ENCODE measurements at places on chromosomes 4 and X.

- DNase-seq = no peak
These were observed 93.8 kb upstream of the ANXA3 start for GRCh38 chr4:78457751-78458150.

DNA sequence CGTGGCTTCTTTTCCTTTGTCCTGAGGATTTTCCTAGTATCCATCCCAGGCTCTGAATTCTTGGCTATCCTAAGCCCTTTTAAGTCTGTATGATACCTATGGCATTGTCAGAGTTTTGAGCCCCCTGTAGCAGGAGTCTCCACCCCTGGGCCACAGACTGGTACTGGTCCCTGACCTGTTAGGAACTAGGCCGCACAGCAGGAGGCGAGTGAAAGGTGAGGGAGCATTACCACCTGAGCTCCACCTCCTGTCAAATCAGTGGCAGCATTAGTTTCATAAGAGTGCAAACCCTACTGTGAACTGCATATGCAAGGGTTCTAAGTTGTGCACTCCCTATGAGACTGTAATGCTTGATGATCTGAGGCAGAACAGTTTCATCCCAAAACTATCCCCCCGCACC is 216.1 kb downstream of the RAPGEF2 start:
- DNase-seq = no peak

DNA sequence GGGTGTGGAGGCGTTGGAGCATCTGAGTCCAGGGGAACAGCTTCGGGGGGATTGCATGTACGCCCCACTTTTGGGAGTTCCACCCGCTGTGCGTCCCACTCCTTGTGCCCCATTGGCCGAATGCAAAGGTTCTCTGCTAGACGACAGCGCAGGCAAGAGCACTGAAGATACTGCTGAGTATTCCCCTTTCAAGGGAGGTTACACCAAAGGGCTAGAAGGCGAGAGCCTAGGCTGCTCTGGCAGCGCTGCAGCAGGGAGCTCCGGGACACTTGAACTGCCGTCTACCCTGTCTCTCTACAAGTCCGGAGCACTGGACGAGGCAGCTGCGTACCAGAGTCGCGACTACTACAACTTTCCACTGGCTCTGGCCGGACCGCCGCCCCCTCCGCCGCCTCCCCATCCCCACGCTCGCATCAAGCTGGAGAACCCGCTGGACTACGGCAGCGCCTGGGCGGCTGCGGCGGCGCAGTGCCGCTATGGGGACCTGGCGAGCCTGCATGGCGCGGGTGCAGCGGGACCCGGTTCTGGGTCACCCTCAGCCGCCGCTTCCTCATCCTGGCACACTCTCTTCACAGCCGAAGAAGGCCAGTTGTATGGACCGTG is 2.2 kb downstream of the AR start:
- no peak for DNase-seq

DNA sequence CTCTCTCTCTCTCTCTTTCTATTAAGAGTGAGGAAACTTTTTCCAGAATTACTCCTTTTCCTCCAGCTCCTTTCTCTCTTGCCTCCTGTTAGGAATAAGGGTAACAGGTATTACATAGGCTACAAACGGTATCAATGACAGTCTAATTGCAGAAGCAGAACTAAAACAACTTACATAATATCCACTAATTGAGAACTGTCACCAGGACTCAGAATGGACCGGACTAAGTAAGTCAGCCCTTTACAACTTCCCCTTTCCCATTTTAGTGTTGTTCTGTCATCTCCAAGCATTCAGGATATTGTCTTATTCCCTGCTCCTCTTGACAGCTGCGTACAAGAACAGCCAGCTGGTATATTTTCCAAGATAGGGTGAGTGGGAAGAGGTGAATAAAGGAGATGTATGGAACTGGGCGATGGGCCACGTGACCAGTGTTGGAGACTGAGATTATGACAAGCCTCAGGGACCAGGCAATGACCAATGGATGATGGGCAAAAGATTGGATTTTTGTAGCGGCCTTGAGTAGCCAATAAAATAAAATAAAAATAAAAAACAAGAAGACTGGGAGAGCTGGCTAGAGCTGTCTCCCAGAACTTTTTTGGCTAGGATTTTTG is 2.3 kb upstream of the FNIP2 start:
- no peak for DNase-seq

DNA sequence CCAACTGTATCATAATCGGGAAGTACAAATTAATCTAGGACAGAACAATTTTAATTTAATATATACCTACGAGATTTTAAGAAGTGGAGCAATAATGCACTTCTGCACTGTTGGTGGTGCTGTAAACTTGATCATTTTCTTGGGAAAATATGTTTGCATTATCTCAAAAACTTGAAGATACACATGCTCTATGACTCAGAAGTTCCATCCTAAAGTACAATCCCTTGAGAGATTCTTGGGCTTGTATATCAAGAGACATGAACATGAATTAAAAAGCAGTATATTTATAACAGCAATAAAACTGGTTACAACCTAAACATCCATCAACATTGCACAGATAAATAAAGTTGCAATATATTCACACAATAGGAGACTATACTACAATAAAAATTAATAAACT is 168.8 kb downstream of the CLCN4 start:
- no peak for DNase-seq

DNA sequence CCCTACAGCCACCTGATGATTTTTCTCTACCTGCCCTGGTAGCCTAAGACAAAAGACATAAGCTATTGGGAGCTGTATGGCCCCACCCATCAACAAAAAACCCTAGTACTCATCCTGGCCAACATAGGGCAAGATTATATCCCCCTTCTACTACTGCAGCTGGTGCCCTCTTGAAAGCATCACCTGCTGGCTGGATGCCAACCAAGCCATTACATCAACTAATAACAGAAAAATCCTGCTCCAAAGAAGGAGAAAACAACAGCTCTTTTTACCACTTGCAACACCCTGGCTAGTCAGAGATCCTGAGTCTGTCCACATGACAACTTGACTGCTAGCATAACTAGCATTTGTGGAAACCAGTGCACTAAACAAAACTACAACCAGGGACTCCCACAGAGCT is 43.6 kb upstream of the UPRT start:
- no peak for DNase-seq

DNA sequence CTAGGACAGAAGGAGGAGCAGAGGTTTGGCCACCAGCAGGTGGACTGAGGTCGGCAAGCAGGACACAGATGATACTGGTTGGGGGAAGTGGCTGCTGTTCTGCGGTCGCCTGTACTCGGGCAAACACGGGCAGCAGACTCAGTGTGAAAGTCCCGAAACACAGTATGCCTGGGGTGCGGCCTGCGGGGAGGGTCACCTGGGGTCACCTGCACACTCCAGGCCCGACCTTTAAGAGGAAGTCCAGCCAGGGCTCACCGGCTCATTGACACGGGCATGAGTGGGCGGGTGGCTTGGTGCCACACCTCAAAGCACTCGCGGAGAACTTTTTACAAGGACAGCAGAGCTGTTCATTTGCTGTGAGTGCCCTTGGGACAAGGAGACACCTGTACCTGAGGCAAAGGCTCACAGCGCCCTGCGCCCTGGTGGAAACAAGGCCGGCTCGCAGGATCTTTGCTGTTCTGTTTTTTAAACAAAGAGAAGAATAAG is 71.5 kb upstream of the MXD4 start:
- no peak for DNase-seq

- no peak for DNase-seq
These were observed 36.1 kb upstream of the IQSEC2 start for GRCh38 chrX:53317365-53318069.

GRCh38 chr4:78551420-78552351 is at the start of gene ANXA3:
TSS of gene ANXA3 (plus strand) at chr4:78551770. CDS start at chr4:78554474, 2,704 bp downstream.
- DNase-seq = no peak

DNA sequence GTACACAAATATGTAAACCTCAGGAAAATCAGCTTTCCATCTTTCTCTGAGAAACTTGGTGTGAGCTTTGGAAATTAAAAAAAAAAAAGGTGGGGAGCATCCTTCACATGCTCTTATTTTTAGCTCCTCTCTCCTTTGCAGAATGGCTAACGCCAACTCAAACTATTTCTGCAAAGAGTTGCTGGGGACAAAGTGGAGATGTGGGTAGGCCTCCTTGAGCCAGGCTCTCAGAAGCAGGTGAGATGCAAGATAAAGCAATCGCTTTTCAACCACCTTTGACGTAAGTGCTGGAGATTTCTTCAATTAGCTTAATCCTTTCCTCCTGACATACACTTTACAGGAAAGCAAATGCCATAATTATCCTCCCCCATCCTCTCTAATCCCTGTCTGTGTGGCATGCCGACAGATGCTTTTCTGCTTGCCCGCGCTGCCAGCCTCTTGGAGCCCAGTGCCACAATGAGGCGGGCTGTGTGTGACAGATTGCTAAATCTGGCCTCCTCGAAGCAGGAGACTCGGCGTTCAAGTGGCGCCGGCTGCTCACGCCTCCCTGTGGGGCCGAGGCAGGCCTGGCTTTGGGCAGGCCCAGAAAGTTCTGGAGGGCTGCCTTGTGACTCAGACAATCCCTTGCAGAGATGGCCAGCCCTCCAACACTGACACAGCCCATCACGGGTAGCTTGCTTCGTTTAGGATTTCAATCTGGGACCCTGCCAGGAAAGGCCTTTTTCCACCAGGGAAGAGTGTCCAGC is 64.9 kb upstream of the SOD3 start:
- DNase-seq = no peak
